ENCODE measurements at places on chromosomes 4 and X. TPM values are rescaled to one million over a fixed set of nuclear protein-coding genes. Genes with fewer than 3 reads are reported as not detected.
A peak's percentile ranks its signal among the peaks of the same experiment; 100 is the strongest.

VCX gene
- total RNA-seq, result not detected

VAMP7 gene
- total RNA-seq, result 35.0 TPM

CDS1 gene
- total RNA-seq, result 0.31 TPM

- DNase-seq, result no peak
Observed at GRCh38 chrX:153521034-153521433, 3.6 kb downstream of the ATP2B3 start.

GRCh38 chr4:181301735-181302710, 941.2 kb upstream of the TENM3 start:
- DNase-seq, result no peak

- peak; percentile 62 for DNase-seq
Observed at GRCh38 chr4:54658252-54659093, 716 bp downstream of the KIT start.

DNA sequence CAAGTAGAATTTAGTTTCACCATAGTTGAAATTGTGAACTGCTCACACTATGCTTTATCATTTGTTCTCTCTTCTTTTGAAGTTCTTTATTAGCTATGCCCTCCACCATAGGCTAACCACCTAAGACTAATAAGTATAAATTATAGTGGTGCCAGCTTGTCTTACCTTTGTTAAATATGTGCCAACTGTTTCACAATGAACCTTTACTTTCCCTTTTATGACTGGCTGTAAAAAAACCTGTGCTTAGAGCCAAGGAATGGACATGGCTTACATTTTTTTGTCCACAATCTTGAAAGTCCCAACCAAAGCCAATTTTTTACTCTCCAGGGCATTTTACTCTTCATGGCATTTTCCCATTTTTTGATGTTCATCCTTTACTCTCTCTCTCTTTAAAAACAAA, 123.5 kb upstream of the LEF1 start:
- no peak for DNase-seq

- DNase-seq, result no peak
Observed at GRCh38 chrX:31550158-31550557, 478.3 kb upstream of the FTHL17 start.

DNA sequence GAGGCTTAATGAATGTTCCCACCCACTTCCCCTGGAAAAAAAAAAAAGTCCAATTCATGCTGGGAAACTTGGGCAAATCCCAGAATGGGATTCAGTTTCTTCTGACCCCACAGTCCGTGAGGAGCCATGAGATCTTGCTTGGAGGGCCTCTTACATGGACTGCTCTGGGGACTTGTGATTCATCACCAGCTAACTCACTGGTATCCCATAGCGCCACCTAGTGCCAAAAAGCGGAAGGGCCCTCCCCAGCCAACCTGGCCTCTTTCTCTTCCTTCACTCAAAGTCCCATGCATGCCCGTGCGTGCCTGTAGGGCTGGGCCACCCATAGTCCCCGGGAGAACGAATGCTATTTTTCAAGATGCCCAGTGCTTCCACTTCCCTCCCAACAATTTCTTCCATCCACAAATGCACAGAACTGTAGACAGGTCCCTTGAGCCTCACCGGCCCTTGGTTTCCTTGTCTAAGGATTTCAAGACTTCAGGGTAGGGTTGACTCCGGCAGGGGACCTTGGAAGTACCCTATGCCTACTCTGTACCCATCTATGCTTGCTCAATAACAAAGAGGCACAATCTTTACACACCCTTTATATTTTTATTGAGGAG, 5.1 kb downstream of the RTL5 start:
- DNase-seq, result peak; percentile 94

All from sciatic nerve (tissue), 2 donors.